Osteocyte (in vitro differentiated cells): ENCODE measurements at places on chromosomes 1 and 21.
A peak's percentile ranks its signal among the peaks of the same experiment; 100 is the strongest.

GRCh38 chr1:42305639-42306038 is 29.4 kb downstream of the FOXJ3 start:
- DNase-seq = no peak

DNA sequence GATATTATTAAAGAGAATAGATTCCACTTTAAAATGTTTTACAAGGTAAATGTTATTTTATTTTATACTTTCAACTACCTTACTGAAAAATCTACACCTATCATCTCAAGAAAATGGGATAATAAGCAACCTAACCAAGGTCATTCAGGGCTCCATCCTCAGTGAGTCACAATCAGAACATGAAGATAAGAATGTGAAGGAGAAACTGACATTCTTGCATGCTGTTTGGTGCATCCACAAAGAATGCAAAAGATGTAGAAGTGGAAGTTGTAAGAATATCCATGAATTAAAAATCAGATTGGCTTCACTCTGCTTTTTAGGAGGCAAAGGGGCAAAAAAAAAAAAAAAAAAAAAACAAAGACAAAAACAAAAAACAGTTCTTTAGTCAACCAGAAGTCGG is 6.5 kb downstream of the WARS2 start:
- no peak for DNase-seq

DNA sequence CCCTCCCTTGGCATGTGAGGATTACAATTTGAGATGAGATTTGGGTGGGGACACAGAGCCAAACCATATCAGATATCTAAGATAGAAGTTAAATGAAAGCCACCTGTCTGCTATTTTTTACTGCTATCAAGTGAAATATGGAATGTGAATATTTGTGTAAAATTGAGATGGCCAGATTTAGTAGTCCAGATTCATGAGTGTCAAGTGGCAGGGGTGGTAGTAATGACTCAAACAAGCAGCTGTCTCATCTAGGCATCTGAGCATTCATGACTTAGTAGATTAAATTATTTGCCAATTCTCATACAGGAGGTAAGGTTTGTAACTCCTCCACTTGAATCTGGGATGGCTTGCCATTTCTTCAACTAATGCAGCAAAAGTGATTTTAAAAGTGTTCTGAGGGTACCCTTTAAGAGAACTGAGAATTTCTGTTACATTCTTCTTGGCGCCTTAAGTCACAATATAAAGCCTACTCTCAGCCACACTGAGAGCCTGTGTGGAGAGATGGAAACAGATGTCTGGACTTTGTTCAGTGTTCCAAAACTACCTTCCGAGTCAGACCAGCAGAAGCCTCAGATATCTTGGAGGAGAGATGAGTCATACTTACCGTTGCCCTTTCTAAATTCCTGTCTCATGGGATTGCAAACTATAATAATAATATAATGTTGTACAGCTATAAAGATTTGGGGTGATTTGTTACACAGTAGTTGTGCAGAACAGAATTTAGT is 1065.6 kb upstream of the TMPRSS15 start:
- no peak for DNase-seq

GRCh38 chr1:24695202-24695974 is 49.9 kb upstream of the CLIC4 start:
- DNase-seq = no peak

DNA sequence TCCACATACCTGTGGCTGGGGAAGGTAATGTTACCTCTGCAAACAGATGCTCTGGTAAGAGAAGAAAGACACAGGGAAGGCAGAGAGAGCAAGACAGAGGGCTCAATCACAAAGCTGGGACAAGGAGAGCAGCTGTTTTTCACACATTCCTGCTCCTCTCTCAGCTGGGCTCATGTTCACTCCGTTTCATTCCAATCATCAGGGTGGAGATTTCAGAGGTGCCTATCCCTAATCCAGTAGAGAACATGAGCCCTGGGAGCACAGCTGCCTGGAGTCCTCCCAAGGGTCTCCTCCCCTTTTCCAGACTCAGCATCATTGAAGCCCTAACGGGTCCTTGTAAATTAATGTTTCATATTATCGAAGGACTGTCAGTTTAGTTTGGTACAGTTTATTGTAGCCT is 19.4 kb downstream of the GADD45A start:
- no peak for DNase-seq

- DNase-seq = no peak
Observed at GRCh38 chr1:62794053-62794452, 10.1 kb downstream of the ATG4C start.

- DNase-seq = no peak
Observed at GRCh38 chr1:29272147-29272907, 36.0 kb downstream of the PTPRU start.

GRCh38 chr21:29224006-29224405 is 74.7 kb upstream of the BACH1 start:
- DNase-seq = no peak

DNA sequence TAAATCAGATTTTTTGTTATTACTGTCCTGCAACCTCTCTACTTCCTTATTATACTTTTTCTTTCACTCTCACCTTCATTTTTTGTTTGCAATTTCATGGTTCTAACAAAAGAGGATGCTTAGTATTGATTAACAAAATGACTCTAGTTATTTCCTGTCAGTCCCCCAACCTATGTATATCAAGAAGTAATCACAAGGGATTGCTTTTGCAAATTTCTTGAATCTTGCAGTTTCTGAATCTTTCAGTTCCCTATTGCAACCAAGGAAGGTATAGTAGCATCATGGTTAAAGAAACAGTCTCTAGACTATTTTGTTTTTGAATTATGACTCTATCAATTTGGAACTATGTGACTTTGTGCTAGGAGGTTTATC is 446.9 kb downstream of the NEGR1 start:
- no peak for DNase-seq

DNA sequence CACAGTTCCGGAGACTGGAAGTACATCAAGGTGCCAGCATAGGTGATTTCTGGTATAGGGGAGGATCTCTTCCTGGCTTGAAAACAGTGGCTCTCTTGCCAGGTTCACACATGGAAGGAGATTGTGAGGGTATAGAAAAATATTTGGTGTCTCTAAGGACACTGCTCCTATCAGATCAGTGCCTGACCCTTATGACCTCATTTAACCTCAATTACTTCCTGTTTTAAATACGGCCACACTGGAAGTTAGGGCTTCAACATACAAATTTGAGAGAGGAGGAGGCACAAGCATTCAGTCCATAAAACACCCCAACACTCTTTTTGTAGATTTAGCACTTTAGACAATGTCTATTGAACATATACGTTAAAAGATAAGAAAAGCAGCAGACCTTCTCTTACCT is 37.0 kb downstream of the COL6A1 start:
- peak; percentile 13 for DNase-seq

DNA sequence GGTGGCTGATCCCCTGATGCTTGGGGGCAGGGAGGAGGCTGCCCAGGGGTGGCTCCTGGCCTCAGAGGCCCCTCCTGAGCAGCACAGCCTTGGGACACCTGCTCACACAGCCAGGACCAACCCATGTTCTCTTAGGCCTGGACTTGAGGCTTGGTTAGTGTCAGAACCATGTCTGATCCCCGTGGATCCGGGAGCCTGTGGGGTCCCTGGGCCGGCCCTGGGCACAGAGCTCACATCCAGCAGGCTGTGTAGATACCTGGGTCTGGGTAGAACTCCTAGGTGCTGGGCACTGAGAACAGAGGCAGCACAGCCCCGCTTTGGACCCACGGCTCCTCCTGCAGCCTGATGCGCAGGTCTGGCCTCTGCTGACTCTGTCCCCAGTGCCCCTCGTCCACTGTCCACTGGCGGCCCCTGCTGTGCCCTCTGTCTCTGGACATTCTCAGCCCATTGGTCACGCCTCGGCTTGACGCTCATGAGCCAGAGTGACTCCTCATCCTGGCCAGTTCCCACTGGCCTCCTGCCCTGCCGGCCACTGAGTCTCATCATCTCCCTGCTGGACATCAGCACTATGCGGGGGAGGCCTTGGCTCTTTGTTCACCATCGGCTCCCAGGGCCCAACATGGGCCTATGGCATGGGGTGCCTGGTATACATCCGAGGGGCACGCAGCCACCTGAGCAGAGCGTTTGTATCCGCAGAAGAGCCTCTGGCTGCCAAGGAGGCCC is 70.2 kb downstream of the TRIM11 start:
- peak; percentile 82 for DNase-seq

DNA sequence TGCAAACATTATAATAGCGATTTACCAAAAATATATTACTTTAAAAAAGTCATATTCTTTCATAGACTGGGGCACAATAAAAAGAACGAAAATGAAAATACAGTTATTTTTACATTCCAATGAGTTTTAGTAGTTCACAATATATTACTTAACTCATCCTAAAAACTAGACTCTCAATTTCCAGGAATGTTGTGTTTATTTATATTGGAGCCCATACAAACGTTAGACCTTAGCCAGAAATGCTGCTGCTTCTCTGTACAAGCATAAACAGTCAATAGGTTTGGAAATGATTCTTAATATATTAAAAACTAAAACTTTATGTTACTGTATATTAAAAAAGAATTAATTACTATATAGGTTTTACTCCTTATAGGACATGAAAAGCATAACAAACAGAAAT is 302.3 kb downstream of the BRINP3 start:
- no peak for DNase-seq

GRCh38 chr1:235138821-235139220 is 10.2 kb upstream of the TOMM20 start:
- no peak for DNase-seq

- no peak for DNase-seq
Observed at GRCh38 chr21:40923407-40923806, 76.4 kb upstream of the DSCAM start.

DNA sequence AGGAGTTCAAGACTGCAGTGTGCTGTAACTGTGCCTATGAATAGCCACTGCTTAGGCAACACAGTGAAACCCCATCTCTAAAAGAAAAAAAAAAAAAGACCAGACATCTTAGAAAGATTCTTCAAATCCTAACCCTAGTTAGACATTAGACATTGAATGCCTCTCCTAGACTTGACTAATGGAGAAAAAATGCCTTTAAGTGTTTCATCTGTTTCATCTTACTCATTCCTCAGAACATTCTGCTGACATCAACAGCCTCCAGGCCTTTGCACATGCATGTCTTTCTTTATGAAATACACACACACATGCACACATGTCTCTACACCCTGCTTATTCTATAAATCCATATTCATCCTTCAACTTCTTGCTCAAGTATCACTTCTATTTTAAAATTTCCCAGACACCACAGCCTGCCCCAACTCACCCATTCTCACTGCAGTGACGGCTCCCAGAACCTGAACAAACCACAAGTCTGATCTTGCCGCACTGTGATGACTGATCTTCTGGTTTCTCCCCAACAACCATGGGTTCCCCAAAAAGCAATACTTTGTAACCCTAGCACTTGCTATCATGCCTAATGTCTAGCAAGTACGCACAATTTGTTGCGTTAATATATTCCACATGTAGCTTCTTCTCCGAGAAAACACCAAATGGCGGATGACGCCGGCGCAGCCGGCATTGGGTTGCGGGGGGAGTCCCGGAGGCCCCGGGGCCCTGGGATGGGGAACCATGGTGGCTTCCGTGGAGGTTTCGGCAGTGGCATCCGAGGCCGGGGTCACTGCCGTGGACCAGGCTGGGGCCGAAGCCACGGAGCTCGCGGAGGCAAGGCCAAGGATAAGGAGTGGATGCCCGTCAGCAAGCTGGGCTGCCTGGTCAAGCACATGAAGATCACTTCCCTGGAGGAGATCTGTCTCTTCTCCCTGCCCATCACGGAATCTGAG is 37.4 kb downstream of the LRRC52 start:
- no peak for DNase-seq

DNA sequence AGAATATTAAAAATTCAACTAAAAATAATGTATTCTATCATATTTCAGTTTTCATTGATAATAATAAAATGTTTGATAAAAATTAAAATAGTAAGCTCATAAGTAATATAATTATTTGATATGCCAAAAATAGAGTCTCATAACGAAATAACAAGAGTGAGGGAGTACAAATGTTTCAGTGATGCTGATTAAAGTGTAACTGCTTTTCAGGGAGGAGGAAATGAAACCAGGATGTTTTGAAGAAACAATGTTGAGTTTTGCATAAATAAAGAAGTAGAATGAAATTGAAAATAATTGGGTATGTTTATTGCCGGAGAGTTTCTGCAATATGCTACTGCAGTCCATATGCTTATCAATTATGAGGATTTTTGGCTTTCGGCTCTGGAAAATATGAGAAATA is 1159.8 kb upstream of the ADGRL2 start:
- DNase-seq = no peak

- no peak for DNase-seq
Observed at GRCh38 chr1:11384170-11384554, 94.8 kb upstream of the DISP3 start.

GRCh38 chr1:78340006-78340405 is 150.8 kb upstream of the PTGFR start:
- no peak for DNase-seq

- DNase-seq = no peak
Observed at GRCh38 chr21:39148975-39149374, 34.3 kb downstream of the PSMG1 start.

- no peak for DNase-seq
Observed at GRCh38 chr1:51733793-51734522, 117.1 kb downstream of the OSBPL9 start.

GRCh38 chr1:101974599-101975274 is 22.0 kb downstream of the OLFM3 start:
- no peak for DNase-seq

DNA sequence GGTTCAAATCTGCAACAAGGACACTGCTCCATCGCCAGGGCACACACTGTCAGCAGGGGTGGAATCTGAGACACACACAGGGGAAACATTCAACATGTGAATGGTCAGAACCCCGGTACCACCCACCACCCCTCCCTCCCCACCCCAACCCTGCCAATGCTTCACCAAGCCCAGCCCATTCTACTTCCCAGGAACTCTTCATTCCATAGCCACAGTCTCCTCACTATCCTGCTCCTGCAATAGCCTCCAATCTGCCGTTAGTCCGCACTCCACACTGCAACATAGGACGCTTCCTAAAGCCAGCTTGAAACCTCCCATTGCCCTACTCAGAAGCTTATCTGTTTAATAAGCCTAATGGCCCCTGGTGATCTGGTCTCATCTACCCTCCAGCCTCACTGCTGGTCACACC is 7.5 kb upstream of the RAB3B start:
- no peak for DNase-seq
